ENCODE measurements at places on chromosomes 3 and 15.

DNA sequence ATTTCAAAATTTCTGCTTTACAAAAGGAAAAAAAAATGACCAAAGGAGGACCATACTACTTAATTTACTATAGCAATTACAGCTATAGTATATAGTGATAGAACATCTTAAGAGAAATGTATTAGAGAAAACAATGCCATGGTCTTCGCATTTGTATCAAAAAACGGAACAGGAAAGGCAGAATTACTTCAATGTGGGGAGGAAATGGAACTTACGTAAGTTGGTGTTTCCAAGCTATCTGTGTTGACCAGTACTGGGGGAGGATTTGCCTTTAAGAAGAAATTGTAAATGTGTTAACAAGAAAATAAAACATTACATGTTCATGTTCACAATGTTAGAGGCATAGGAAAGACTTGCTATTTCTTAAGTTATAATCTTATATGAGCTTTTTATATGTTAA, 119.9 kb upstream of the MELTF start:
- H3K4me1 ChIP-seq, result peaks cover 8% of the 10 kb centered on the region
- H3K4me3 ChIP-seq, result no peak overlapping the region
- DNase-seq, result no peak
- H3K27me3 ChIP-seq, result no peaks in the 10 kb centered on the region

GRCh38 chr3:16374935-16375245, 109.9 kb downstream of the OXNAD1 start:
- no peaks in the 10 kb centered on the region for H3K36me3 ChIP-seq
- H3K4me3 ChIP-seq, result no peak overlapping the region
- H3K27ac ChIP-seq, result peak overlapping the region; percentile 39
- peaks cover 24% of the 10 kb centered on the region for H3K4me1 ChIP-seq
- no peak for DNase-seq

DNA sequence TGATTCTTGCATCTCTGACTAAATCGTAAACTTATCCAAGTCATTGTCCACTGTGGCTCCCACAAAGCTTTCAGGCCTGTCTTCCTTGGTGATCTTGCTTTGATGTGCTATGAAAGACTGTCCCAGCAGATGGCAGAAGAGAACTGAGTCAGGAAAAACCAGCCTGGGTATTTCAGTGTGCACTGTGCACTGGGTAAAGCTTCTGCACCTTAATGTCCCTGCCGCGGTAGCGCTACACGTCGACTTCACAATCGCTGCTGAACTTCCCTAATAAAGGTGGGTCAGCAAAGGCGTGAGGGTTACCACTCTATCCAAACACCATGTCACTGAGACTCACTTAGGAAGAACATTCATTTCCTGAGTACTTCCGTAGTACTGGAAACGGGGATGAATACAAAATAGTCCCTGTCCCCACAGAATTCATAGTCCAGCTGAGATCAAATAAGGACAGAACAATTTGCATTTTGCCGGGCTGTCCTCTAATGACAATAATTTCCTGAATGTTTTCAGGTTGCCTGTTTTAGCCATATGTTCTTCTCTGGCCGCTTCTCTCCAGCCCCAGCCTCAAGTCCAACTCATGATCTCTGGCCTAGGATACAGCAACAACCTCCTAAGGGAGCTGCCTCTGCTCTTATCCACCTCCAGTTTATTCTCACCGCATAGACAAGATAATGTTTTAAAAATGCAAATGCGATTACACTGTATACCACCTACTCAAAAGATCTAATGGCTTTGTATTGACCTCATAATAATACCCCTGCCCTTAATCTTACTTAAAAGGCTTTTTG, 83.6 kb upstream of the AKAP13 start:
- H3K27ac ChIP-seq, result peak overlapping the region; percentile 43
- no peaks in the 10 kb centered on the region for H3K36me3 ChIP-seq
- H3K27me3 ChIP-seq, result no peaks in the 10 kb centered on the region
- peak; percentile 70 for DNase-seq
- peaks cover 14% of the 10 kb centered on the region for H3K4me1 ChIP-seq
- peak overlapping the region; percentile 28 for H3K4me3 ChIP-seq

GRCh38 chr3:191119415-191120295, 79.4 kb upstream of the OSTN start:
- H3K27me3 ChIP-seq, result no peaks in the 10 kb centered on the region
- DNase-seq, result no peak
- H3K27ac ChIP-seq, result no peak overlapping the region
- H3K4me1 ChIP-seq, result no peaks in the 10 kb centered on the region
- no peak overlapping the region for H3K4me3 ChIP-seq
- no peaks in the 10 kb centered on the region for H3K36me3 ChIP-seq

GRCh38 chr3:59566481-59566975, 516.7 kb upstream of the CFAP20DC start:
- no peak overlapping the region for H3K27ac ChIP-seq
- no peaks in the 10 kb centered on the region for H3K36me3 ChIP-seq
- H3K4me3 ChIP-seq, result no peak overlapping the region
- DNase-seq, result no peak
- no peaks in the 10 kb centered on the region for H3K27me3 ChIP-seq

Data from heart left ventricle (tissue), 16 donors.